ENCODE measurements at places on chromosomes 7 and 10.

GRCh38 chr10:77710759-77711682 is 73.4 kb upstream of the KCNMA1 start:
- peak; percentile 33 for DNase-seq

- DNase-seq = no peak
Measured at GRCh38 chr7:30511494-30511893, 6.9 kb upstream of the GGCT start.

GRCh38 chr10:79090134-79090803 is 21.5 kb downstream of the ZMIZ1 start:
- peak; percentile 31 for DNase-seq

DNA sequence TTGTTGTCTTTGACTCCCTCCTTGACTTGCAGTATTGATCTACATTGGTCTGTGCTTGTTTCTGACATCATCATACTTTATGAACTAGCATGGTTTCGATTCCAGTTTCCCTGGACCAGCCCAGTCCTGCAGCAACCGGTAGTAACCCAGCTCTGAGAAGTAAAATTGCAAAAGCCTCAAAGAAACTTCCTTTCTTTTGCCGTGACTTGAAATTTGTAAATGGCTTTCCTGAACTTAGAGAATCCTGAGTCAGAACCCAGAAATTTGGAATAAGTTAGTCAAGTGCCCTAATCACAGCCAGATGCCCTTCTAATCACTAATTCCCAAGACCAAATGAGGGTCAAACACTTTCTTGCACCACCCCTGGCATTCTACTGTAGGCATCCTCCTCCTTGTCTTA is 15.0 kb downstream of the TAS2R60 start:
- DNase-seq = no peak

DNA sequence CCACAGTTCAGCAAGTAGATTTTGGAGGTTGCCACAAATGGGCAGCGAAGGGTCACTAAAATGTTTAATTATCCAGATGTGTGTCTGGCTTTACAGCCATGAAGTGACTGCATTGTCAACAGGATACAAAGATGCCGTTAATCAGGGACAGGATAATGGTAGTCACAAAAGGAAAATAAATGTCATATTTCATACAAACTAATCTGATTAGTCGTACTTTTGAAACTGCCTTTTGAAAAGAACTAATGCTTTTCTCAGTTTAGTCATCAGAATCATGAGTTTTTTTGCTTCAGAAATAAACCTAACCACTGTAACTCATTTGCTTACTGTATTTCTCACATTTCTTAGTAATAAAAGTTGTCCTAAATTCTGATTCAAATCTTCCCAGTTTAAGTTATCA is 22.2 kb upstream of the WNT16 start:
- DNase-seq = no peak

GRCh38 chr10:71968553-71969474 is 4.6 kb downstream of the CHST3 start:
- DNase-seq = peak; percentile 36

- DNase-seq = no peak
Measured at GRCh38 chr10:4046030-4046429, 261.0 kb upstream of the KLF6 start.

DNA sequence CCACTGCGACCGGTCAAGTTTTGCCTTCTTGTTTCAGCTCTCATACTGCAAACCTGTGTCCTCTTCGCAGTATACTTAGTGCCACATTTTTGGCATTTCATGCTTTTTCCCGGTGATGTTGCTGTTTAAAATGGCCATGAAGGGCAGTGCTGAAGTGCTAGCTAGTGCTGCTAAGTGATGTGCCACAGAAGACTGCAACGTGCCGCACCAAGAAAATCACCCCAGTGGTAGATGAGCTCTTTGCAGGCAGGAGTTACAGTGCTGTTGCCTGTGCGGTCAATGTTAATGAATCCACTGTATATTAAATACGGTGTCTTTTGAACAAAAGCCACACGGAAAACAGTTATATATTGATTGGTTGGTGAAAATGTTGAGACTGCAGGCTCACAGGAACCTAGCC is 120.3 kb downstream of the ANLN start:
- DNase-seq = no peak

DNA sequence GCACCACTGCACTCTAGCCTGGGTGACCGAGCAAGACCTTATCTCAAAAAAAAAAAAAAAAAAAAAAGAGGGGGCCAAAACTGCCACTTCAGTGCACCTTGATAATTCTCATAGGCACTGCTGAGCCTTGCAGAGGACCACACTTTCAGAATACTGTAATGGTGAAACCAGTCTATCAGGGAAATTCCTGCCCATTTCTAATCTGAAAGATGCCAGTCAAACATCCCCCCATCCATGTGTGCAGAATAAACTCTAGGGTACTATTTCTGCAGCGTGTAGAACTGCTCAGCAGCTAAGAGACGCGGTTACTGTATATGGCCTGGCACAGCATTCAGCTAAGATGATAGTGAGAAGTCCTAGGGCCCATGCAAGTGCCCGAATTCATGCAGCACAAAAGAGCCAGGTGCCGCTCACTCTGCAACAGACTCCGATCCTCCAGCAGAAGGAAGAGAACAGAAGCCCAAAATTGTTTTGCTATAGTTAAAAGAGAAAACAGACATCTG is 286.8 kb upstream of the KLF14 start:
- no peak for DNase-seq

DNA sequence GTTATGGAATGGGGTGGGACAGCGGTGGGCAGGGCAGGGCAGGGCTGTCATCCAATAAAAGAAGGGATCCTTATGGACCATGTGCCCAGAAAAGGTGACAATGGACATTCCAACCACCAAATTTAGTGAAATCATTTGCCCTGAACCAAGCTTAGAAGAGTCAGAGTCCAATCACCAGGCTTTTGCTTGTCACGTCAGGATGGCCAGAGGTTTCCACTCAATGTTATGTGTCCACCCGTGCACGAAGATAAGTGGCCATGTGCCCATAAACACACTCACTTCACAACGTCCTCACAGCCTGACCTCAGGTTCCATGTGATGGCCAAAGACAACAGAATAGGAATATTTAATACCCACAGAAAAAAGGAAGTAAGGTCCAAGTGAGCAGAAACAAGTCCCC is 36.6 kb upstream of the PLPP4 start:
- no peak for DNase-seq

DNA sequence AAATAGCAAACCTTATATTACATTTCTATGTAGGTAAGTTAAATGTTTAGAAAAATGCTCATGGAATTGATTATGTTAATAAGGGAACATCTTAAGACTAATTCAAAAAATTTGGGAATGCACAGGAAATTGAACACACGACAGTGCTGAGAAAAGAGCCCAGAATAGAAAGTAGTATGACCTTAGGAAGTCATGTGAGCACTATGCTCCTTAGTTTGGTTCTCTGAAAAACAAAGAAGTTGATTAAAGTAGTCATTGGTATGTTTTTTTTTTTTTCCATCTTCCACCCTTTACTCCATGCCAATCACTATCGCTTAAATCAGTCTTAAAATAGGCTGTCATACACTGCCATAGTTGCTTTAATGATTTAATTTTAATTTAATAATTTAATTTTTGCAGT is 242.9 kb downstream of the ANKRD7 start:
- DNase-seq = no peak

DNA sequence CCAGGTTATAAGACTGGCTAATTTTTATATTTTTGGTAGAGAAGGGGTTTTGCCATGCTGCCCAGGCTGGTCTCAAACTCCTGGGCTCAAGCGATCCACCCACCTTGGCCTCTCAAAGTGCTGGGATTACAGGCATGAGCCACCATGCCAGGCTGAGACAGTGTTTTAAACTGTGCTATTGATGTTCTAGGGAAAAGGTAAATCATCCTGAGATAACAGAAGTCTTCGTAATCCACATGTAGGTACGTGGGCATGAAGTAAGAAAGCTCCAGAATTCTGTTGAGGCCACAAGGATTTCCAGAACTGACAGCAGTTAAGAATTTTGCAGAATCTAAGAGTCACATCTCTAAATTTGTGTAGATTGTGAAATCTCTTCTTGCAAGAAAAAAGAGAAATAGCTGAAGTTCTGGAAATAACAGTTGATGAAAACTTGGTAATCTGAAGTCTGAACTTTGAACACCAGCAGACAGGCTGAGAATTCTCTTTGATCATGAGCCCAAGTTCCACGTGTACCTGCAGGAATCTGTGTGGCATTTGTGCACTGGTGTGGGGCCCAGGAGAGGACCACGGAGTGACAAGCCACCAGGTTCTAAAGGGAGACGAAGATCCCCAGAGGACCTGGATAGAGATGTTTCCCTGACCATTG is 24.6 kb downstream of the C7orf33 start:
- no peak for DNase-seq

DNA sequence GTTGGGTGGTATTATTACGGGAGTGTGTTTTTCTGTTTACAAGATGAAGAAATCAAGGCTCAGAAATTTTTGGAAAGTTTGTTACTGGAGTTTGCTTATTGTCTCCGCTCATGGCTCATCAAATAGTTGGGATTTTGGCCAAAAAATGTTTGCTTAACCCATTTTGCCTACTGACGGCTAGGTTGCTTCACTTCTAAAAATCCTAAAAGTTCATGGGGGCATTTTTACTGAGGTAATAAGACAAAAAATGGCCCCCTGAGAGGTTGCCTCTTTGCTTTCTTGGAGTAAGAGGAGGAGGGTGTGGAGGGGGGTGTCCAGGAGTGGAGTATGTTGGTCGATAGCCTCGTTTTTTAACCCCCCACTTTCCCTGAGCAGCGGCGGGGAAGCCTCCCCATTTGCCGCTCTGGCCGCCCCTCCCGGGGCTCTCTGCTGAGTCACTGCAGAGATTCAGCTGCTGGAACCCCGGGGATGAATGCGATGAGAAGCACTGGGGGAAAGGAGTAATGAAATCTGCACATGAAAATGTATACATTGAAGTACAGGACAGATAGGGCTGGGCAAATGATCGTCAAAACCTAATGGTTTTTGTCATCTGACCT is 1.5 kb downstream of the MEST start:
- DNase-seq = no peak

GRCh38 chr7:104156842-104157277 is 51.0 kb downstream of the ORC5 start:
- peak; percentile 26 for DNase-seq

- no peak for DNase-seq
Measured at GRCh38 chr7:91266689-91267090, 2.5 kb downstream of the FZD1 start.

GRCh38 chr10:26810435-26811026 is 50.2 kb downstream of the ABI1 start:
- no peak for DNase-seq

- DNase-seq = no peak
Measured at GRCh38 chr10:69332278-69333010, 54.1 kb downstream of the HK1 start.

GRCh38 chr10:93445097-93445960 is 36.8 kb downstream of the MYOF start:
- peak; percentile 98 for DNase-seq
